ENCODE measurements at places on chromosomes 1 and 21.

- no peak for DNase-seq
Measured at GRCh38 chr21:16597753-16598152, 868.0 kb downstream of the USP25 start.

DNA sequence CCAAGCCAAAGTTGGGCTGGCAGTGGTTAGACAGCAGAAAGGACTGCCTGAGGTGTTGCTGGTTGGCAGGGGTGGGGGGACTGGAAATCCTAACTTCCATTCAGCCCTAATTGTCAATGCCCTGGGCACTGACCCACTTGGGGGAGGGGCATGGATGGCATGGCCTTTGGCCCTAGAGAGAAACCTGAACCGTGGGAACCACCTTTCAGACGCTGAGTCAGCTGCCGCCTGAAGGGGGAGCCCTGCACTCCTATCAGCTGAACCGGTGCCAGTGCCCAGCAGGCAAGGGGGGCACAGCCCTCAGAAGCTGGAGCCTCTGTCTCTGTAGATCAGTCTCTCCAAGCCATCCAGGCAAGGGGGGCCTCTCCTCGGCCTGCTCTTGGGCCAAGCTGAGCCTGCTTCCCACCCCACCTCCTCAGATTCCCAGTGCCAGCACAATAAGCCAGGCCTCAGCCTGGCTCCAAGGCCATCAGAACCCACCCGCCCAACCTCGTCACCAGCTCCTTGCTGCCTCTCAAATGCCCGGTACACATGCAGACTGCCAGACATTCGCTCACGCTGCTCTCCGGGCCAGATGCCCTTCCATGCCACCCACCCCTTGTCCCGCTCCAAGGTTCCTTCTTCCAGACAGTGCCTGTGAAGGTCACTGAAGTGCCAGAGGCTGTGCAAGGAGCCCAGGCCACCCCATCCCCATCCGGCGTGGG is 11.6 kb downstream of the TINAGL1 start:
- DNase-seq: peak; percentile 79

DNA sequence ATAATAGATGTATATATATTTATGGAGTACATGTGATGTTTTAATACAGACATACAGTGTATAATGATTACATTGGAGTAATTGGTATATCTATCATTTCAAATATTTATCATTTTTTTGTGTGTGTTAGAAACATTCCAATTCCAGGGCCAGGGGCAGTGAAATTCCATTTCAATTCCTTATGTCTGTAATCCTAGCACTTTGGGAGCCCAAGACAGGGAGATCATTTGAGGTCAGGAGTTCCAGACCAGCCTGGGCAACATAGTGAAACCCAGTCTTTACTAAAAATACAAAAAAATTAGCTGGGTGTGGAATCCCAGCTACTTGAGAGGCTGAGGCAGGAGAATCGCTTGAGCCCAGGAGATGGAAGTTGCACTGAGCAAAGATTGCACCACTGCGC is 30.4 kb upstream of the PDC start:
- no peak for DNase-seq

- DNase-seq: no peak
Measured at GRCh38 chr1:163771637-163772036, 449.9 kb downstream of the NUF2 start.

DNA sequence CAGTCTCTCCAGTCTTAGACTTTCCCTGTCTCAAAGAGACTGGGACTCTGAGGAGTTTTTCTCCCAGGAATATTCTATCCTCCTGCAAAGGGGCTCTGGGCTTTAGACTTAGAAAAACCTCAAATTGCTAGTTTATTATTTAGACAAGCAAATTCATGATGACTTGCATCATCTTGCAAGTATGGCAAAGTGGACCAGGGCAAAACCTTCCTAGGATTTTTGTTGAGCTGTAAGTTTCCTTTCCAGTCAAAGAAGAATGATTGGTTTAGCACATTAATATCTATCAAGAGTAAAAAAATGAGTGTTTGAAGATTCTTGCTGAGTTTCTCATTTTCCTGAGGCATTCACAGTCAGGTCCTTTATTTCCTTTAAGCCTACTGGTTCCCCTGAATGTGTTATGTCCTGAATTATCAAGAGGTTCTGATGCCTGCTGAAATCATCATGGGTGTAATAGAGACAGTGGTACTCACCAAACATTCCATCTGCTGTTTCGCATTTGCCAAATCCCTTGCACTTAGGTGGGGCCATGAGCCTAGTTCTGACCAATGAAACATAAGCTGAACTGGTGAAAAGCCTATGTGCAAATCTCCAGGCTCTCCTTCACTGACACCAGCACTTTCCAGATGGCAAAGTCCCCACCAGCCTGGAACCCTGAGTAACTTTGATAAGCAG is 25.2 kb upstream of the SPAG17 start:
- no peak for DNase-seq

- no peak for DNase-seq
Measured at GRCh38 chr1:87521452-87521851, 192.8 kb downstream of the LMO4 start.

DNA sequence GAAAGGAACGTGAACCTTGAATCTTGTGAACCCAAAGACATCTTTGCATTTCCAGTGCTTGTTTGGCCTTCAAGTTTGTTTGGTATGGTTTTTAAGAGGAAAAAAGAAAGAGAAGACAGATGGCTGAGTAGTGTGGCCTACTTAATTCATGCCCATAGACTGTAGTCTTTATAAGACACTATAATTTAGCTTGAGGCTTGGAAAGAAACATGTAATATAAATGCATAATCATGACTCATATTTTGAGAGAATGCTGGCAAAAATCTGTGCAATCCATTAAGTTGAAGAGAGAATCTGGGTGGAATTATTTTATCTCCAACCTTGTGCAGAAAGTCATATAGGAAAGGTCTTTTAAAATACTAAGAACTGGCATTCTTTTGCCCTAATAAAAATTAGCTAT is 179.3 kb downstream of the SIPA1L2 start:
- no peak for DNase-seq

GRCh38 chr1:114439369-114439768 is 71.6 kb downstream of the TRIM33 start:
- no peak for DNase-seq

DNA sequence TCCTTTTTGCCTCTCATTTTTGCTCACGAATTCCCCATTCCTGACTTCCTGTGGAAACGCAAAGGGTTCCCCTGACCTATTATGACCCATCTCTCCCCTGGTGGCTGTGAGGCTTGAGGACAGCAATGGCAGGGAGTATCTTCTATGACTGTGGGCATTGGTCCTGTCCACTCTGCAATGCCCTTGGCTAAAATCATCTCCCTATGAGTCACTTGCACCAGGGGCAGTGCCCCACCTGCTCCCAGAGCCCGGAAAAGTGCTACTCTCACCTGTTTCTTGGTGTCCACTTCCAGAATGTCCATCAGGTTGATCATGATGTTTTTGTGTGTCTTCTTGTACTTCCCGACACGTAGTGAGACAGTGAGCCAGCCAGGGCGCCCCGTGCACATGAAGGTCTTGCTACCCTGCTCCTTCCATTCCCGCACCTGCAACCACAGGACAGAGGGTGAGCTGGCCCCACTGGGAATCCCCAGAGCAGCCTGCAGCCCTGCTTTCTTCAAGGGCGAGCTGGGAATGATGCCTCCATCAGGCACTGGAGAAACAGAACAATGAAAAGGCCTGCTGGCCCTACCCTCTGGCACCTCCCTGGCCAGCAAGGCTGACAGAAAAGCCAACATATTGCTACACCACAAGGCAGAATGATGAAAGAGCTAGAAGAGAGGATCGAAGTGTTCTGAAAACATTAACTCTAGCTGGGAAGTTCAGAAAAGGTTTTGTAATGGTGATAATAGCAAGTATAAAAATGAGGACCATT is 3.5 kb downstream of the DHCR24 start:
- DNase-seq: no peak

DNA sequence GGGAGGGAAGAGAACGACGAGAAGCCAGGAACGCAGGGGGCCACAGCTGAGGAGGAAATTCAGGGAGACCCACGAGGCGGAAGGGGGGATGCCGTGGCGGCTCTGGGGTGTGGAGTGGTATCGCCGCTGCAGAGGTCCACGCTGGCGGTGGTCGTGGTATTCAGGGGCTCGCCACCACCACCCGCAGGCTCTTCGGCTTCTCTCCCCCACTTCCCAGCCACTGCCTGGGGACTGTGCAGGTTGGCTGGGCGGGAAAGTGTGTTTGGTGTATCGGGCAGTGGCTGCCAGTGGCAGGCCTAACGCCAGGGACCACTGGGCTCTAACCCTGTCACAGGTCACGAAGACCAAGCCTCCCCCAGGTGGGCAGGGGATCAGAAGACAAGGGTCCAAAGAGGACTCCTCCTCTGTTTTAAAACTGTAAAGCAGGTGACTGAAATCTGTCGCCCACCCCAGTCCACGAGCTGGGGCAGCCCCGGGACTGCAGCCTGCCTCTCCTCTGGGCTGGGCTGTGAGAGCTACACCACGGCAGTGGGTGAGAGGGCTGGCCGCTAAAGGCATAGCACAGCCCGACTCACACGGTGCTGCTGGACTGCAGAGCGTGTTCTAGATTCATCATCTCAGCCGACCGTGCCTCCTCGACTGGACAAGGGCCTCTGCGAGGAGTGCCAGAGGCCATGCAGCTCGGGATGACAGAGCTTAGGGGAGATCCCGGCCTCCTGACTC is 30.9 kb downstream of the SLC66A1 start:
- DNase-seq: no peak

GRCh38 chr1:214548271-214548670 is 3.1 kb downstream of the PTPN14 start:
- DNase-seq: no peak

GRCh38 chr21:31410499-31411131 is 66.6 kb upstream of the TIAM1 start:
- no peak for DNase-seq

DNA sequence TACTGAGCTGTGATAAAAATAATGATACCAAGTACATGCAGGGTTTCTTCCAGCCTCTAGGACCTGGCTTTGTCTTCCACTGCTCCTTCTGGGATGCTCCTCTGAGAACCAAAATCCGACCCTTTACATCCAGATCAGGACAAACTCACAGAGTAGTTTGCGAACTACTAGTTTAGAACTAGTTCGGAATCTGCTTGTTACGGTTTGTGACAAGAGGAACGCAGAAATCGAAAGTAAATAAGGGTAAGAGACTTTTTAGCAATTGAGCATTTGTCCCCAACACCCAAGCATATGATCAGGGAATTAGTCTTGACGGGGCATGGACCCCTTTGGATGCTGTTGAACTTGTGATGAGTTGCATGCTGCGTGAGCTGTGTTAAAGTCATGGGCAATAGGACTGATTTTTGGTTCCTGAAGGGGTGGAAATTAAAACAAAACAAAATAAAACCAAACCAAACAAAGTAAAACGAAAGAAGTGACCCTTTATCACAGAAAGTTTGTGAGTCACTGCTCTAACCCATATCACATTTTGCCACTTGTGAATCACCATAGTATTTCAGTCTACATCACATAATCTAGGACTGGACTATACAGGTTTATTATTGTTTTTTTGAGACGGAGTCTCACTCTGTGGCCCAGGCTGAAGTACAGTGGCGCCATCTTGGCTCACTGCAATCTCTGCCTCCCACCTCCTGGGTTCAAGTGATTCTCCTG is 35.7 kb upstream of the ERRFI1 start:
- no peak for DNase-seq

DNA sequence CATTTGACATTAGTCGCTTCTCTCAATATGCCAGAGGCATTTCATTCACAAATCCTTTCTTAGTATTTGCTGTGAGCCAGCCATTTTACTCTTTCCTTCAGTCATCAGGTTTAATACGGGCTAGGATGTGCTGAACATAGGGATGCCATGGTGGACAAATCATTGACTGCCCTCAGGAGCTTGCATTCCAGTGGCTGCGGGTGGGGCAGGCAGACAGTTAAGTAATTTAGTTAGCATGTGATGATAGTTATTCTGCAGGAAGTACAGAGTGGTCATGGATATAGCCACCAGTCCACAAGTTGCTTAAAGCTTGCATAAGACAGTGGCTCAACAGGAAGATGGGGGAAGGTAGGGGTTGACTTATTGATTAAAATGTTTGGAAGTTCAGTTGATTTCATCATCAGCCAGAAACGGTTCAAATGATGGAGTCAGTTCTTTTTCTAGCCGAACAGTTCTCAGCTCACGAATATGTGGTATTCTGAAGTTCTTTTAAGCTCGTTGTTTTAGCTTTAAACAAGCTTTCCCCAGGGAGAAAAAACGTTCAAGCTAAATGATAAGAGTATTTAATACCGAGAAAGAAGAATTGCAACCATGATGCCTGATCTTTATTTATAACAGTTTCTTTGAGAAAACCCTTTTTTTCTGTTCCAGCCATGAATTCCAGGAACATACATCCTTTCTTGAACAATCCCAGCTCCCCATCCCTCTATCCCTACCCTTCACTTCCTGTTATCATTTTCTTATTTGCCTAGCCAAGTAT is 1.4 kb downstream of the SLC22A15 start:
- no peak for DNase-seq

GRCh38 chr1:59766227-59766855 is 48.4 kb upstream of the HOOK1 start:
- DNase-seq: no peak

DNA sequence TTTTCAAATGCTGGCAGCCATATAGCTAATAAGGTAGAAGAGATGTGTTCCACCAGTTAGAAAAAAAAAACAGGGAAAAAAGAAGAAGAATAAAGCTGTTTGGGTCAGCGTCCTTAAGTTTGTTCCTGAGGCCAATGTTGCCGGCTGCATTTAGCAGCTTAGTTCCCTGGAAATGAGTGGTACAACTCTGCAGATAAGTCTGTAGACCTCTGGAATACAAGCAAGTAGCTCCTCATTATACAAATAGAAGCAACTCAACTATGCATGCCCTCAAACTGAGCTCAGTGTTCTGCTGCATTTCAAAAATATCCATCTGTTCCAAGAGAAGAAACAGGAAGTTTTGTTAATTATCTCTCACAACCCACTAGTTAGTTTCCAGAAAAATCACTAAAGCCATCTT is 181.2 kb upstream of the PKN2 start:
- no peak for DNase-seq

Data from ecto neural progenitor cell (in vitro differentiated cells).